HepG2 (cell line): ENCODE measurements at places on chromosomes 6 and 20.

DNA sequence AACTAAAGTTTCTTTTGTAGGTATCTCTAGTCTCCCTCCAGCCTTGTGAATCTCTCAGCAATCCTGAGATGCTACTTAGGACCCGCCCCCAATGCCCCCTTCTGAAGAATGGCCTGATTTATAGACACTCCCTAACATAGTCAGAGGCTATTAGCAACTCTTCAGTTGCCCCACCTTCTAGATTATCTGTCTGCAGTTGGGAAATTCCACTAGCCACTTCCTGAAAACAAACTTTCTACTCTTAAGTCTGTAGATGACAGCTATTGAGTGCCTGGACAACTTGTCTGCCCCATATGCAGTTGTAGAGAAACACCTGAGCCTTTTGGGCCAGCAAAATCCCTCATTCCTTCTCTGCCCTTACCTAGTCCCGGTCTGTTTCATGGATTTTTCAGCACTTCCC is 188.2 kb upstream of the PREP start:
- no peak for DNase-seq

- no peak for DNase-seq
These were observed 86.1 kb downstream of the GJA10 start for GRCh38 chr6:89980353-89980752.

- DNase-seq, result no peak
These were observed 5.2 kb upstream of the CASS4 start for GRCh38 chr20:56406910-56407309.

DNA sequence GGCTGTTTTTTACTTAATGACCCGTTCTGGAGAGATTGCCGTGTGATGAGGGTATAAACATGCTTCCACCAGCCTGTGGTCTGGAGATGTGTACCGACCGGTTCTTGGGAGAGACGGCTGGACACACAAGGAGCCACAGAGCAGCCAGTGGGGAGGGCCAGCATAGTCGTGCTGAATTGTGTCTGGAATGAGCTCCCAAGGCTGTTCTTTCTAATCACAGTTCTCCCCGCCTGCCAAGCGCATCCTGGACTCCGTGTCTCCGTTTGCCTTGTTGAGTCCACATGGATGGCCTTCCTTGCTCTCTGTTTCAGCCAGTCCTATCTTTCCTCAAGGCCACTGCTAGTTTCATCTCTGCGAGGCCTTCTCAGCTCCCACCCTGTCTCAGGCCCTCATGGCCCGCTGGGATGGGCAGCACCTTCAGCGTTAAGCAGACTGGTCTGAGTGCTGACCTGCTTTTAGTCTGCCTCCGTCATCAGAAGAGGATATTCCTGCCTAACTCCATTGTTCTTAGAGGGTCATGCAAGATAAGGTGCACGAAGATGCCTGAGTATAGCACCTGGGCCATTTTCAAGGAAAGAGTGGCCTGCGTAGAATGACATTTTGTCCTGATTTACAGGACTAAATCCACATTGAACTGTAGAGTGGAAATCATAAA is 20.6 kb downstream of the MANBAL start:
- no peak for DNase-seq

DNA sequence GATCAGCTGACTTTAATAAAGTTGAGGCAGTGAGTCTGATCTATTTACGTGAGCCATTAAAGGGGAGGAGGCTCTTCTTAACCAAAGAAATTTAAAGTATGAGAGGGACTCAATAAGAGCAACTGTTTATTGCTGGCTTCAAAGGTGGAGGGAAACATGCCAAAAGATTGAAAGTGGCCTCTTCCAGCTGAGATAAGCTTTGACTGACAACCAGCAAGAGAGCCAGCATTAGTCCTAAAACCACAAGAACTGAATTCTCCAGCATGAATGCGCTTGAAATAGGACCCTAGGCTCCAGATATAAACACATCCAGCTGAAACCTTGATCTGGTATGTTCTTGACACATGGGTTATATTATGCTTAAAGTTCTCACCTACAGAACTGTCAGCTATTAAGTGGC is 123.1 kb upstream of the GJE1 start:
- no peak for DNase-seq

- no peak for DNase-seq
These were observed 159.8 kb upstream of the SUPT3H start for GRCh38 chr6:45537539-45537938.

GRCh38 chr20:9021699-9022098 is 47.2 kb upstream of the PLCB4 start:
- no peak for DNase-seq

DNA sequence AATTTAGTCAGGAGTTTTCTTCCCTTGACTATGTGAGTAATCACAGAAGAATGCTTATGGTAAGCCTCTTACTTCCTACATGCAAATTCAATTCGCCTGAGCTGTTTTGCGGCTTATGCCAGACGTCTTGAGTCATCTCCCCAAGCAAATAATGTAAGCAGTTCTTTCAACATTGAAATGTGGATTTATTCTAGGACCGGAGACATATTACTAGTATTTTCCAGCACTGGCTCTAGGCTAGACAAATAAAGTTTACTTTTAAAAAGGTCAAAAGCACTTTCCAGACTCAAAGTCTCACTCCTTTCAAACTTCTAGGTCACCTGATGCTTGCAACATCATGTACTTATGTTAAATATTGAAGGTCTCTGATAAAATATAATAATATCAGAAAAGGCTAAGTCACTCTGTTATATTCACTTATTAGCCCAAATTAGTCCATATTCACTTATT is 38.1 kb upstream of the NOX3 start:
- DNase-seq, result peak; percentile 91

DNA sequence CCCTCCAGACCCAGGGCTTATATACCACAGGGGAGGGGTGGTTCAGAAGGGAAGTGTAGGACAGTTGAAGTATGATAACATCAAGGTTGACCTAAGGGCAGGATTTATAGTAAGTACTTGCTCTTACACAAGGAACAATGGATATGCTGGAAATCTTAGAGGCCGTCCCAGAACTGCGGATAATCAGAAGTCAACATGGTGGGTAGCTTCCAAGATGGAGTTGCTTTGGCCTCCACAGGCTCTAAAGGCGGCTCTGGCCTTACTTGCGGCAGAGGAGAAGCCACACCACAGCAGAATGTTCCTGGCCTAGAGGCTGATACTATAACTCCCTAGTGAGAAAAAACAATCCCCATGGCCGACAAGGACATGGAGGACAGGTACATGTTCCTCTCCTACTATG is 344.7 kb downstream of the CDC5L start:
- no peak for DNase-seq

- DNase-seq, result peak; percentile 98
These were observed 12.1 kb upstream of the HINT3 start for GRCh38 chr6:125944434-125944816.

DNA sequence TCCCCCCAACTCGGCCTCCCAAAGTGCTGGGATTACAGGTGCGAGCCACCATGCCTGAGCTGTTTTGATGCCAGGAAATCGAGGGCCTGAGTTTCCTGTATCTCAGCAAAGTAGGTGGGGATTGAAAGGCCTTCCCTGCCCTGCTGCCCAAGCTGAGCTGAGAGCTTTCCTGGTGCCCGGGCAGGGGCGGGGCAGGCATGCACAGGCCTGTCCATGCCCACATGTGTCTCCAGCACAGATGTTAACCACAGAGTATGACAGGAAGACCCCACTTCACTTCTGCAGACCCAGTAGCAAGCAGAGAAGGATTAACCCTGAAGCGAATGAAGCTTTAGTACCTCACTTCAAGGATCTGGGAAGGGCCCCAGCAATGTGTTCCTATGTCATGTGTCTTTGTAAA is 66.0 kb downstream of the GPR6 start:
- DNase-seq, result no peak

DNA sequence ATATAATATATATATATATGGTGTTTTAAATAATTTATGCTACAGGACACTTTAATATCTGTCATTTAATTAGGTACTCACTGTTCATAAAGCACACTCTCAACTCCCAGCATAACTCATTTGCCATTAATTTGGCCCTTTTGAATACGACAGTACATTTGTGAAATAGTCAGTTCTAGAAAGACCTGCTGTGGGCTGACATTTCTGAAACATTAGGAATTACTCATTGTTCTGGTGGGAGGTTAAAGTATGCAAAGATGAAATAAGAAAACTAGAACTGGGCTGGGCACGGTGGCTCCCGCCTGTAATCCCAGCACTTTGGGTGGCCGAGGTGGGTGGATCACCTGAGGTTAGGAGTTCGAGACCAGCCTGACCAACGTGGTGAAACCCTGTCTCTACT is 497.5 kb downstream of the UTRN start:
- DNase-seq, result no peak

- no peak for DNase-seq
These were observed 16.7 kb upstream of the MAK start for GRCh38 chr6:10854922-10855632.

DNA sequence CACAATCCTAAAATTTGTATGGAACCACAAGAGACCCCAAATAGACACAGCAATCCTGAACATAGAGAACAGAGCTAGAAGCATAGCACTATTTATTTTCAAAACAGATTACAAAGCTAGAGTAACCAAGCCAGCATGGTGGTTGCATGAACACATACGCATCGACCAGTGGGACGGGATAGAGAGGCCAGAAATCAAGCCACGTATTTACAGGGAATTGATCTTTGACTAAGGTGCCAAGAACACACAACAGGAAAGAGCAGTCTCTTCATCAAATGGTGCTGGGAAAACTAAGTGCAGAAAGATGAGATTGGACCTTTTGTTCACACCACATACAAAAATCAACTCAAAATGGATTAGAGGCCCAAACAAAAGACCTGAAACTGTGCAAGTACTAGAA is 21.1 kb downstream of the TTLL2 start:
- no peak for DNase-seq

DNA sequence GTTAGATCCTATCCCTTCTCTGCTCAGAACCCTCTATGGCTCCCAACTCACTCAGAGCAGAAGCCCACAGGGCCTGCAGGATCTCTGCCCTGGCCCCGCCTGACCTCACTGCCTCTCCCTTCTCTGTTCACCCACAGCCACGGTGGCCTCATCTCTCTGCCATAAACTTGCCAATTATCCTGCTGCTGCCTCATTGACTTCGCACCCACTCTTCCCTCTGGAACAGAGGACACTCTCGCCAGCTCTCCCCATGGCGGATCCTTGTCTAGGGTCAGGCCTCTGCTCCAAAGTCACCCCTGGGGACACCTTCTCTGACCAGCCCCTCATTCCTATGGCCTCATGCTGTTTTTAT is 86.4 kb downstream of the CEBPB start:
- DNase-seq, result no peak

- no peak for DNase-seq
These were observed 12.4 kb upstream of the KIF25 start for GRCh38 chr6:167984876-167985604.

DNA sequence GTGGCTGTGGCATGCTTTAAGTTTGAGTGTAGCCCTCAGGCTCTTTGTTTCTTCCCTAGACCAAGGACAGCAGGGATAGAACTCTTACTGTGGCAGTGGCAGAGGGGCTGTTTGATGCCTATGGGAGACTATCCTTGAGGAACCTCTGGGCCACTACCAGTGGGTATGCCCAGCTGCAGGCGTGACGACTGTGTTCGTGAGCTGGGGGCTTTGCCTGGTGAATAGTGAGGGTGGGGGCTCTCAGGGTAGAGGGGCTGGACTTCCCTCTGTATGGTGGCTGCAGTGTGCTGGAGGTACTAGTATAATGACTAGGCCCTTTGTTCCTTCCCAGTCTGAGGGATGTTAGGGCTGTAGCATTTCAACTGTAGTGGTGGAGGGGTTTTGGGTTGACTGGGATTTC is 1242.0 kb downstream of the KHDRBS2 start:
- no peak for DNase-seq

- peak; percentile 60 for DNase-seq
These were observed 42.5 kb downstream of the SLC2A4RG start for GRCh38 chr20:63782051-63782471.

DNA sequence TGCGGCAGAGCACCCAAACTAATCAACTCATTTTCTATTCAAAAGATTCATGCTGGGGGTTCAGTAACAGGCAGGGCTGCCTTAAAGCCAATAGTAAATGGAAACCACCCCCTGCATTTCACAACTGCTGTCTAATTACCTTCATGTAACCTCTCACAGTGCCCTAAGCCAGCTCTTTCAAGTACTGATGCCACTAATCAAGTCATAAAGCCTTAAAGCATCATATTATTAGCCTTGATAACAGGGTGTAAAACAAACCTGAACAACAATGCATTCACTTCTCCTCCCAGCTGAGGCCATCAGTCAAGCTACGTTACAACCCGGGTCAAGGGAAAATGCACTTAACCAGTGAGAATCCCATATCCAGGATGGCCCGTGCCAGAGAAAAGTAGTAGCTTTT is 33.0 kb downstream of the TRERF1 start:
- no peak for DNase-seq

DNA sequence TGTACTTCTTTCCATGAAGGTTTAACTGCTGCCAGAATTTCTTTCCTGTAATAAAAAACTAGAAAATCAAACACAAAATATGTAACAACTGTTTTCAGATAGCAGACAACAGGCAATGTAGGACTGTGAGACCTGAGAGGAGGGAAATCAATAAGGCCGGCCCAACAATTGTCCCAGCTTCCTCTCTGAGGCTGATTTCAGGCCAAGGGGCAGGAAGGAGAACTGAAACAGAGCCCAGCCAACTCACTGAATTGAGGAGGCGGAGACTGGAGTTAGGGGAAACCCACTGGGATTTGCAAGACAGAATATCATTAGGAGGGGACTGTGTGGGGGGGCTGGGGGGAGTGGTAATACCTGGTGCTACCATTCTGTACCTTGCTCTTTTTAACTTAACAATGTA is 42.2 kb downstream of the FLRT3 start:
- DNase-seq, result no peak

- DNase-seq, result no peak
These were observed 129.1 kb upstream of the NUP153 start for GRCh38 chr6:17835784-17836183.

DNA sequence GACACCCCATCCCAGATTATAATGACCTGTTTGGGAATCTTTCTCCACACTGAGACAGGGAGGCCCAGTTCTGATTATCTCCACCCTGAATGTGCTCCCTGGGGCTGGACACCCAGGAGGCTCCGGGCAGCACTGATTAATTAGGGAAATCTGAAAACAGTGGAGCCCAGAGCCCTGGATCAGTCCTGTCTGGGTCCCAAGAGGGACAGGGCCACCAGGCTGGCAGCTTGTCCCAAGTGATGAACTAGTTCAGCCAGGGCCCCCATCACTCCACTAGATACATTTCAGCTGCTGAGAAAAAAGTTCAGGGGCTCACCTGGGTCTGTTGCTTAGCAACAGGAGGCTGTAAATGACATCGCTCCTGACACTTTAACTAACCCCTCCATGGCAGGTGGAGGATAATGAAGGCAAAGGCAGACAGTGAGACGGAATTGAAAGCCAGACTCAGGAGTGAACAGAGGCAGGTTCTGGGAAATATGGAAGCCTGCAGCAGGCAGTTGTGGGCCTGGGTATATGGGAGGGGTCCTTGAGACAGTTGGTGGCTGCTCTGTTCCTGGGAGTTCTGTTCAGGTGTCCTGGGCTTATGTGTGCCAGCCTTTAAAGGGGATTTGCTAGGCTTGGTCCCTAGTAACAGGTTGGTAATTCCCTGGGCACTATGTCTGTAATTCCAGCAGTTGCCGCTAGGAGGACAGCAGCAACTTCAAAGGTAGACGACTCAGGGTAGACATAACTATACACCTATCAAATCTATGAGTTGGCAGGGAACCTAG is 78.3 kb upstream of the CTNNBL1 start:
- peak; percentile 62 for DNase-seq

- DNase-seq, result no peak
These were observed 297.2 kb downstream of the CDH26 start for GRCh38 chr20:60255415-60255814.
